ENCODE measurements at places on chromosomes 11 and 22.

DNA sequence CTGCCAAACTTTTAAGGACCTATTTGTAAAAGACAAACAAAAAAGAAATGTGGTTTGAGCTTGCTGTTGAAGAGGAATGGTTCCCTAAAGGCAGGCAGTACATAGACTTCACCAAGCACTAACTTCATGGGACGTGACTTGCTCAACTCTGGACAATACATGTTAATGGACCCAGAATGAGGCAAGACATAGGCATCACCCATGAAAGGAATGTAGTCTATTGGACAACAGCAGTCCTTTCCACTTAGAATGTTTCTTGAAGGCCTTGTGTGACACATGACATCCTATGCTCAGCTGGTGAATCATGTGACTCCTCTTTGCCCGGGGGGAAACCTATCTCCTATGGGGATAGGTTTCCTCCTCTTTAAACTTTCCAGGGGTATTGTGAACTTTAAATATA is 246.4 kb upstream of the BLID start:
- DNase-seq, result no peak

DNA sequence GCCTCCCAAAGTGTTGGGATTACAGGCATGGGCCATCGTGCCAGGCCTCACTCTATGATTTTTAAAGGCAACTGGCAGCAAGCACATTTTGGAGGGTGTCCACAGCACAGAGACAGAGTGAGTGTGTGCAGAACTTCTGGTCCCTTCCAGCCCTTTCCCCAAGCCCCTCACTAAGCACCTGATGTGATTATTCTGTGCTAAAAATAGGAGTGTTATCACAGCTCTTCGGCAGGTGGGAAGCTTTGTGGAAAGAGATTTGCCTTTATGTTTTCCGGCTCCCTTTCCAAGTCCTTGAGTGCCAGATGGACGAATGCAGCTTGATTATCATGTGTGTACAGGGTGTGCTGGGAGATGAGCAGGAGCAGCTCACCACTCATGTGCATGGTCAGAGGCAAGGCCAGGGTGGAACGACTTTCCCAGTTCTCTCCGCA is 310.8 kb downstream of the DDX10 start:
- DNase-seq, result no peak

DNA sequence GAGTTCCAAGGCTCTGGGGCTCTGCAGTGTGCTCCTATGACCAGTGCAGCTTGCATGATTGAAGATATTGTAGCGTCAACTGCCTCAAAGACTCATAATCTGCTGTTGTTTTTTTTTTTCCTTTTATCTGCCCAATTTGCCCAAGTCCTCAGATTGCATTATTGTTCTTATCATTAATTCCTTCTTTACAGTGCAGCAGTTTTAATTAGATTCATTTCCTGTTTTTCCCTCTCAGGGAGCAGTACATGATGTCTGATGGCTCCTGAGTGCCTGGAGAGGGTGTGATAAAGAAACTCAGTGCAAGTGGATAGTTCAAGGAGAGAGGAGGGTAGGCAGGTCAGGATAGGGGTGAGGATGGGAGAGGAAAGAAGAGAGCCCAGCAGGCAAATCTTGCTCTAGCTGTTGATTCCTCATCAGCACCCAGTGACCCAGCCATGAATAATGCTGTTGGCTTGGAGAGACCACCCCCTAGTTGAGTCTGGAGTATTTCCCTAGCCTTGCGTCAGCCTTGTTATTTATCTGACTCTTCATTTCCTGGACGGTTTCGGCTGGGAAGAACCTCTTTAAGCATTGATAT is 219.6 kb upstream of the SESN3 start:
- no peak for DNase-seq

DNA sequence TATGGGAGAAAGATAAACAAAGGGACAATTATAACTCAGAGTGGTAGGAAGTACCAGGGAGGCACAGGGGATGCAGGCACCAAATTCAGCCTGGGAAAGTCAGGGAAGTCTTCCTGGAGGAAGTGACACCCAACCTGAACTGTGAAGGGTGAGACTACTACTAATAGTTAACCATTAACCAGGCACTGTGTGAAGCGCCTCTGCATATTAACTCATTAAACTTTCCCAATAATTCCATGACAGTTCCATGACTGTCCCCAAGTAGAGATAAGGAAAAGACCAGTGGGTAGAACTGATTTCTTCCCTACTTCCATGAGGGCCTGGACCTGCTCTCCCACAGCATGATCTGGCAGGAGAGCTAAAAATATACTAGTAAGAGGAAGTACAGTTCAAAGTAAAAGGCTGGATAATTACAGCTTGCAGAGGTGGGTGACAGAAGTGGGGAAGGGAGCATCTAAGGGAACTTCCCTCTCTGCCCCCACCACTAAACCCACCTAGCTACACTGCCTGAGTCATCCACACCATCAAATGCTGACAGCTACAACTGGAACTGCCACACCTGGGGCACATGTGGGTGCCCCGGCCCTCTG is 4.7 kb upstream of the AP1B1 start:
- no peak for DNase-seq

GRCh38 chr11:116471608-116472256 is 301.1 kb downstream of the BUD13 start:
- DNase-seq, result no peak

GRCh38 chr11:129743112-129743815 is 72.4 kb upstream of the TMEM45B start:
- no peak for DNase-seq

- no peak for DNase-seq
These were observed 64.6 kb downstream of the MRTFA start for GRCh38 chr22:40571887-40572286.

- DNase-seq, result no peak
These were observed 327.7 kb downstream of the TENM4 start for GRCh38 chr11:79113054-79113690.

DNA sequence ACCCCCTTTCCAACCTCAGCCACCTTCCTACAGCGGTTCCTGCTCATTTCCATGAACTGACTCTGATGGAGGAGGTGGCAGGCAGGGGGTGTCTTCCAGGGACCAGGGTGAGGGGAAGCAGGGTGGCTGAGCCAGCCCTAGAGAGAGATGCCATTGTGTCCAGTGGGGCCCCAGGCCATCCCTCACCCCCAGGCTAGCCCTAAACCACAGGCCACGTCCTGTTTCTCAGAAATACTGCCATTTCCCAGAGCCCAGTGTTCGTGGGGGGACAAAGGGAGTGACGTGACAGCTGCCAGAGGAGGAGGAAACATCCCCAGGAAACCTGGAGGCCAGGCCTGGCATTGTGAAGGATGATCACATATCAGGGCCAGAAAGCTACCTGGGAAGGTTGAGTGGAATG is 39.5 kb downstream of the CHRDL2 start:
- DNase-seq, result no peak

DNA sequence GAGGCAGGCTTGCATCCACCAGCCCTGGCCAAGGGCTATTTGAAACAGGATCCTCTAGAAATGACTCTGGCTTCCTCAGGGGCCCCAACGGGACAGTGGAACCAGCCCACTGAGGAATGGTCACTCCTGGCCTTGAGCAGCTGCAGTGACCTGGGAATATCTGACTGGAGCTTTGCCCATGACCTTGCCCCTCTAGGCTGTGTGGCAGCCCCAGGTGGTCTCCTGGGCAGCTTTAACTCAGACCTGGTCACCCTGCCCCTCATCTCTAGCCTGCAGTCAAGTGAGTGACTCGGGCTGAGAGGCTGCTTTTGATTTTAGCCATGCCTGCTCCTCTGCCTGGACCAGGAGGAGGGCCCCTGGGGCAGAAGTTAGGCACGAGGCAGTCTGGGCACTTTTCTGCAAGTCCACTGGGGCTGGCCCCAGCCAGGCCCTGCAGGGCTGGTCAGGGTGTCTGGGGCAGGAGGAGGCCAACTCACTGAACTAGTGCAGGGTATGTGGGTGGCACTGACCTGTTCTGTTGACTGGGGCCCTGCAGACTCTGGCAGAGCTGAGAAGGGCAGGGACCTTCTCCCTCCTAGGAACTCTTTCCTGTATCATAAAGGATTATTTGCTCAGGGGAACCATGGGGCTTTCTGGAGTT is 13.3 kb downstream of the IL10RA start:
- no peak for DNase-seq

DNA sequence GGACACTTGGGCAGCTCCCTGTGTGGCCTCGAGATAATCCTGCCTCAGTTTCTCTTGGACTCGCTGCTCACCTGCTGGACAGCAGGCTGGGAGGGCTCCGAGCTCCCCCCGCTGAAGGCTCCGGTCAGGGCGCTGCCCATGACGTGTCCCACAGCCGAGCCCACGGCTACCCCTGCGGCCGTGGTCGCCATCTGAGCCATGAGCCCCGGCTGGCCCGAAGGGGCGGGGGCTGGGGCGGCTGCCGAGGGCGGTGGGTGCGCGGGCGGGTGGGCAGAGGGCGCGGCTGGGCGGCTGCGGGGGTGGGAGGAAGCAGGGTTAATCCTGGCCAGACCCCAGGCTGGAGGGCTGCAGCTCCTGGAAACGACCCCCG is 484 bp downstream of the CHCHD10 start:
- no peak for DNase-seq

DNA sequence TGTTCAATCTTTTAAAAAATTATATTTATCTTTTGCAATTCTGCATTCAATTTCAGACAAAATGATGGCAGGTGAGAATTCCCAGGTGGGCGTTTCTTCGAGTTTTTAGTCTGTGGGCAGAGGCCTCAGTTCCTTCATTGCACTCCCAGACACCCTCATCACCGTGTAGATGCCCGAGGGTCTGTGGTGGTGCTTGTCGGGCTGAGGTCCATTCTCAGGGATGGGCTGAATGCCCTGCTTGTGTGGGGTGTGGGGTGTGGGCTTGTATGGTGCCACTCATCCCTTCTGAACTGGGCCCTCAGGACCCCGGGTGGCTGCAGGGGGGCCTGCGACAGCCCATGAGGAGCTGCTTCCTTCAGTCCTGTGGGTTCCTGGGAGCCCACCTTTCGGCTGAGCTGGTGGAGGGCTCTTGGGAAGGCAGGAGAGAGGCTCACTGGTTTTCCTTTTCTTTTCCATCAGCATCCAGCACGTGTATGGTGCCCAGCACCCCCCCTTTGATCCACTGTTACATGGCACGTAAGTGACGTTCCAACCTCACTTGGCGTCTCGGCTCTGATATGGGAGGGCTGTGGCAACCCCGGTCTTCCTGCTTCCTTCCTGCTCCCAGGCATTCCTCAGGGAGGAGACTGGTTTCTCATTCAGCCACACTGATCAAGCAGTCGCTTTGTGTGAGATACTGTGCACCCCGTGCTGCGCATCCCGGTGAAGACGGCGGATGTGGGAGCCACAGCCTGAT is 29.8 kb downstream of the TBC1D22A start:
- DNase-seq, result no peak

GRCh38 chr11:43802509-43802908 is 78.1 kb upstream of the ALKBH3 start:
- no peak for DNase-seq

DNA sequence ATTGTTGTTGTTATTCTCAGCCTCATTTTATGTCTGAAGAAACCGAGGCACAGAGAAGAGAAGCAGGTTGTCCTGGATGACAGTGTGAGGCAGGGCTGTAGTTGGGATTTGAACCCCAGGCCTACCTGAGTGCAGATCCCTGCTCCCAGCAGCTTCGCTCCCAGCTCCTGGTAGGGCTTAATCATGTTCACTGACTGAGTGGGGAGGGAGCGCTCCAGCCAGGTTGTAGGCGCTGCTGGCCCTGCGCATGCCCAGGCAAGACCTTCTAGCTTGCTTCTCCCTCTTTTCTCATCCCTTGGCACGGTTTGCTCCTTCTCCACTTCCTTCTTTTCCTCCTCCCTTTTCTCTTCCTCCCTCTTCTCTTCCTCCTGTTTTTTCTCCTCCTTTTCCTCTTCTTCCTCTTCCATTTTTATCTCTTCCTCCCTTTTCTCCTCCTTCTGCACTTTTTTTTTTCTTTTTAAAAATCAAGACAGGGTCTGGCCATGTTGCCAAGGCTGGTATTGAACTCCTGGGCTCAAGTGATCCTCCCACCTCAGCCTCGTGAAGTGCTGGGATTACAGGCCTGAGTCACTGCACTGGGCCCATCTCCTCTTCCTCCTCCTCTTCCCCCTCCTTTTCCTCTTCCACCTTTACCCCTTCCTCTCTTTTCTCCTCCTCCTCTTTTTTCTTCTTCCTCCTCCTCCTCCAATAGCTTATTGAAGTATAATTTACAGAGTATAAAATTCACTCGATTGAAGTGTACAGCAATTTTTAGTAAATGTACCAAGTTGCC is 109.3 kb downstream of the KIAA1671 start:
- no peak for DNase-seq

DNA sequence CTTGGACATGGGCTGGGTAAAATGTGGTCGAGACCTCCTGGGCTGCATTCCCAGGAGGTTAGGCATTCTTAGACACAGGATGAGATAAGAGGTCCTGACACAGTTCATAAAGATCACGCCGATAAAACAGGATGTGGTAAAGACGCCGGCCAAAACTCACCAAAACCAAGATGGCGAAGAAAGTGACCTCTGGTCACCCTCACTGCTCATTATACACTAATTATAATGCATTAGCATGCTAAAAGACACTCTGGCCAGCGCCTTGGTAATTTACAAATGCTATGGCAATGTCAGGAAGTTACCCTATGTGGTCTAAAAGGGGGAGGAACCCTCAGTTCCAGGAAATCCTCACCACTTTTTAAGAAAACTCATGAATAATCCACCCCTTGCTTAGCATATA is 983.3 kb downstream of the OPCML start:
- no peak for DNase-seq

GRCh38 chr22:22720201-22720723 is 75.8 kb downstream of the GGTLC2 start:
- no peak for DNase-seq

GRCh38 chr11:109552376-109552775 is 130.4 kb downstream of the C11orf87 start:
- DNase-seq, result no peak

DNA sequence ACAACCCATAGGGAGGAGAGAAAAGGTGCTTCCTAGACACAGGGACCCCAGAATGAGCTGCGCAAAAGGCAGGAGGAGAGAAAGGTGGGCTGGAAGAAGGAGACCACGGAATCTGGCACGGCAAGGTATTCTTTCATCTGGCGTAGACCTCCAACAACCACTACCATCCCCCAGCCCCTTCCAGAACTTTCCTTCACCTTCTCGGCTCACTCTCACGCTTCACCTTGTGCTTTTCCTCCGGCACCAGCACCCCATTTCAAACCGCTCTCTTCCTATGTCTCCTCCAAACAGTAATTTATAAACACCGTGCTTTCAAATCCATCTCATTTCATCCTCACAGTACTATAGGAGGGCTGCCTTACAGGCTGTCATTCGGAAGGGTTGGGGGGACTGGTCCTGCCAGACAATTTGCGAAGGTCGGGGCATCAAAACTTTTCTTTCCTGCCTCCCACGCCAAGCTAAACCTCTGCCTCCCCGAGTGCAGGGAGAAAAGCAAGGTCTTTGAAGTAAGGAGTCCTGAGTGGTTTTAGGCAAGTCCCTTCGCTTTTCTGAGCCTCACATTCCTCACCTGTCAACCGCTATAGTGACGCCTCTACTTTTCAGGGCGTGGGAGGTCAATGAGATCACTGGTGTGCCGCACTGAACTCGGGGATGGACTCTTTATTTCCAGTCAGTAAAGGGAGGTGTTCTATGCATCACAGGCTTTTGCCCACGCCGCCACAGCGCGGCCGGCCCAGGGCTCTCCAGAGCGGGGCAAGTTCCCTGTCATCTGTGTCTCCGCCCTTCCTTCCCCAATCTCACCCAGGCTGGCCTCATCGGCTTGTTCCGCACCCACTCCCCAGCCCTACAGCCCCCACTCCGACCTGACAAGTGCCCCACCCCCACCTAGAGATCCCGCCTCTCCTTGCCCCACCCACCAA is 800 bp downstream of the KCTD21 start:
- peak; percentile 45 for DNase-seq

GRCh38 chr11:12176410-12176809 is 66.0 kb downstream of the MICAL2 start:
- DNase-seq, result no peak
